Upper lobe of right lung (tissue), 1 donor: ENCODE measurements at places on chromosomes 5 and 9.

DNA sequence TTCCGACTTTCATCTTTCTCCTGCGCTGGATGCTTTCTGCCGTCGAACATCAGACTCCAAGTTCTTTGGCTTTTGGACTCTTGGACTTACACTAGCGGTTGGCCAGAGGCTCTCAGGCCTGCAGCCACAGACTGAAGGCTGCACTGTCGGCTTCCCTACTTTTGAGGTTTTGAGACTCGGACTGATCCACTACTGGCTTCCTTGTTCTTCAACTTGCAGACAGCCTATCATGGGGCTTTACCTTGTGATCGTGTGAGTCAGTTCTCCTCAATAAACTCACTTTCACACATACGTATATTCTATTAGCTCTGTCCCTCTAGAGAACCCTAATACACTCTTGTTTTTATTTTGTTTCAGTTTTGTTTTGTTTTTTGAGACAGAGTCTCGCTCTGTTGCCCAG is 10.3 kb downstream of the FKBP15 start:
- DNase-seq = no peak

GRCh38 chr5:17067657-17068392 is 131.7 kb upstream of the MYO10 start:
- DNase-seq = no peak

GRCh38 chr5:52952483-52952882 is 36.7 kb upstream of the ITGA2 start:
- DNase-seq = no peak

DNA sequence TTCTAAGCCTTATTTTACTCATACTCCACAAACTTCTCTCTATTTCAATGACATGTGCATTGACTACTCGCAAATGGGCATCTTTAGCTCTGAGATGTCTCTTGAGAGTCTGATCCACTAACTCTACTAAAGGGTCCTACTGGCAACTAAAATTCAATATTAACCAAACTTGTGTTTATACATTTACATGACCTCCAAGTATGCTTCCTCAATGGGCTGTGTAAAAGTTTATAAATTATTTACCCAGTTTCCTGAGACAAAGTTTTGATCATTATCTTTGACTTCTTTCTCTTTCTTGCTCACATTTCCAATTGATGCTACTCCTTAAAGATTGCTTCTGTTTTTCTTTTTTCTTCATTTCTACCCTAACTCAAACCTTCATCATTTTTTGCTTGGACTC is 510.1 kb upstream of the DAB2 start:
- DNase-seq = no peak
